ENCODE measurements at places on chromosomes 12 and 14.

DNA sequence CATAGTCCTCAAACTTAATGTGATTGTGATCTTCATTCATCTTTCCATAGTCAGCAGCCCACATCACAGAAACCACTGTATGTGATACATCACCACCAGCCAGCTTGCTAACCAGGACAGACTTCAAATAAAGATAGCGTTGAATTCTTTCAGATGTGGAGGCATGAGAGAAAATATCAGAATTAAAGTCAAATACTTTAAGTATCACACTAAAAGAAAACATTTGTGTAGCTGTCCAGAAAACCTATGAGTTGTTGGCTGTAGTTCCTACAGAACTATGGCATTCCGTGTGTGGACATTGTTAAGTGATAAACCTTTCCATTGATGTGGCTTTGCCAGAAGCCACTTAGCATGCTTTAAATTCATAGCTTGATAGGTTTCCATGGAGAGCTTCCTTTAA, 105.1 kb downstream of the LLPH start:
- DNase-seq: peak; percentile 59

DNA sequence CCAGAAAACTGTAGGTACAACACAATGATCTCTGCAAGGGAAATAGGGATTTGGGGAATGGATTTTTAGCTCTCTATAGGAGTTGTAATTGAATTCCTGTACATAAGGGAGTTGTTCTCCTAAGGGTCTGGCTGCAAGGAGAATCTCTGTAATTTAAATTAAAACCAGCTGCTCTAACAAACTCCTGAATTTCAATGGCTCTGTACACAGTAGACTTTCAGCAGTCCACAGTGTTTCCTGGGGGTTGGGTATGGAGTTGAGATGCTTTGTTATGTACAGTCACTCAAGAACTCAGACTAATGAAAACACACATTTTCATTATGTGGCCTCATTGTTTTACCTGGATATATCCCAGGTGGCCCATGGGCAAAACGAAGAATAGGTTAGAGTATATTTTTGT, 93.2 kb downstream of the NAV3 start:
- peak; percentile 87 for DNase-seq

DNA sequence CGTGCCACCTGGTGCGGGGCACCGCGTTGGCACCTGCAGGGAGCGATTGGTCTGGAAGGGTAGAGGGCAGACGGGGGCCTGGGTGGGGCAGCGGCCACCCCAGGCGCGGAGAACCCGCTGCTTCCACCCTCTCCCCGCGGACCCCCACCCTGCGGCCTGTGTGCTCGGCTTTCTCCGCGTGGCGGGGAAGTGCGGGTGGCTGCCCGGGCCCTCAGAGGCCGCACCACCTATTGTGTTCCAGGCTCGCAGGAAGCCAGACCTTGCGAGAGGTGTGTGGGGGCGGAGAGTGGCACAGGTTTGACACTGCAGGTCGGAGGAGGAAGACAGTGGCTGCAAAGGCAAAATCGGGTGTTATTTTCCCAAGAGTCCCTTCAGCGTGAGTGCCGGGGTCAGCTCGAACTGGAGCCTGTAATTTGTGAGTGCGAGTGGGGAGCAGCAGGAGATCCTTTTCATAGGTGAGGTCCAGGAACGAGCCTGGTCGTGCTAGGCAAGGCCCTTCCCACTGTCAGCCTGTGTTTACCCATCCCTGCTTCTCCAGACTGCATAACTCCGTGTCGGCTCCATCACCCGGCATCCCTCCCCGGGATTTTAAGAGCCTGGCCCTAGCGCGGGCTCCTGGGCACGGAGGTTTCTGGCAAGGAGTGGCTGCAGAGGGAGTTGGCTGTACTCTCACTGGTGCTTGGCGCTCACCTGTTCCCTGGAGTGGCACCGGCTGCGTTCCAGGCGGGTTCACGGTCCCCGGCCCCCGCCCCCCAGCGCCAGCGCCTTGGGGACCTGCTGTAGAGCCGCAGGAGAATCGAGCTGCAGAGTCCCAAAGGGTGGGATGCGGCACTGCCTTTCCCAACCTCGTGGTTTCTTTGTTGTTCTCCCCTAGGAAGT, 935 bp downstream of the TBC1D30 start:
- no peak for DNase-seq

DNA sequence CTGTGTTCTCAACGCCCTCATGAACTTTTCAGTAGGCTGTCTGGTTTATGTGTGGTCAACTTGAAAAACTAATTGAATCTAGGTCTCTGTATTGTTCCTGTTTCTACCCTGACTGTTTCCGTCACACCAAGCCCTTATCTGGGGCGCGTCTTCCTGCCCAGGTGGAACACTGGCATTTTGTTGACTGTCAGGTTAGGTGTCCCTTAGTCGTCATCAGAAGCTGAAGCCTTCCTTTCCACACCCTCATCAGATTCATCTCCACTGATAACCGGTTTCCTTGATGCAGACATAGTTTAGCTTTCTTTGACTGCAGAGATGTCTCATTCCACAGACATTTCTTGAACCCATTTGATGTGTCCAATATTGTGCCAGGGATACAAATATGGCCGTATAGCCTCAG, 96.5 kb downstream of the DUSP16 start:
- DNase-seq: no peak

DNA sequence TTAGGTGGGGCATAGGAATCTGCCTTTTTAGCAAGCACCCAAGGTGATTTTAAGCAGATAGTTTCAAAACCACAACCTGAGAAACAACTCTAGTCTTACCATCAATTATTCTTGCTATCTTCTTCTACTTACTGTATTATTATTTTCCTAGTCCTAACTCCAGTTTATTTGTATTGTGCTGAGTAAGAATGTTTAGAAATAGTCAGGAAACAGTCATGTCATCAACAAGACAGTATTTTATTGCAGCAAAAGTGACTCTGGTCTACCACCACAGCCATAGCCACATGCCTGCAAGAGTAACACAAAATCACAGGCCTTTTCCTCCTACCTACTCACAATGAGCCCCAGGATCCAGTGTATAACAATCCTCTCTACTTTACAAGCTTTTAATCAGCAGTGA, 46.3 kb upstream of the FLRT2 start:
- no peak for DNase-seq

GRCh38 chr14:53663709-53664108, 292.9 kb downstream of the BMP4 start:
- DNase-seq: peak; percentile 11

DNA sequence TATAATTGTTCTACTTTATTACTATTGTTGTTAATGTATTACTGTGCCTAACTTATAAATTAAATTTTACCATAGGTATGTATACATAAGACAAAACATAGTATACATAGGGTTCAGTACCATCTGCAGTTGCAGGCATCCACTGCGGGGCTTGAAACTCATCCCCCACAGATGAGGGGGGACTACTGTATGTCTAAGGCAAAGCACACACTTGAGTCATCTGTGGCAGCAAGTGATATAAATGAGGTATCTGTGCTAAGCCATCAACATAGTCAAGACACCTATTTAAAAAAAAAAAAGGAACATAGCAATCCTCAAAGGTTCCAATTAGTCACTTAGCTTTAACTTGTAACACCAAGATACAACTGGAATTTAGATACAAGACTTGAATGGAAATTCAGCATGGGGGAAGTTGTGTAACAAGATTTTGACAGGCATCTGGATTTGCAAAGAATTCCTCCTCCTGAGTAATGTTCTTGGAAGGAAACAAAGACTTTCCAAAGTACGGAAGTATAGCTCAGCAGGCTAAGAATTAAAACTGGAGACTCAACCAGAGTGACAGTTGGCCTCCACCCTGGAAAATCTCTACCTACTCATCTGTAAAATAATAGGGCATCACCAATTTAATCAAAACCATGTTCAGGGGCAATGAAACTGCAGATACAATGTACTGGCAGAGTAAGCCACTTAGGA, 14.9 kb downstream of the DCAF5 start:
- DNase-seq: peak; percentile 65

- no peak for DNase-seq
These were observed 60.8 kb downstream of the TMCC3 start for GRCh38 chr12:94589591-94590001.

DNA sequence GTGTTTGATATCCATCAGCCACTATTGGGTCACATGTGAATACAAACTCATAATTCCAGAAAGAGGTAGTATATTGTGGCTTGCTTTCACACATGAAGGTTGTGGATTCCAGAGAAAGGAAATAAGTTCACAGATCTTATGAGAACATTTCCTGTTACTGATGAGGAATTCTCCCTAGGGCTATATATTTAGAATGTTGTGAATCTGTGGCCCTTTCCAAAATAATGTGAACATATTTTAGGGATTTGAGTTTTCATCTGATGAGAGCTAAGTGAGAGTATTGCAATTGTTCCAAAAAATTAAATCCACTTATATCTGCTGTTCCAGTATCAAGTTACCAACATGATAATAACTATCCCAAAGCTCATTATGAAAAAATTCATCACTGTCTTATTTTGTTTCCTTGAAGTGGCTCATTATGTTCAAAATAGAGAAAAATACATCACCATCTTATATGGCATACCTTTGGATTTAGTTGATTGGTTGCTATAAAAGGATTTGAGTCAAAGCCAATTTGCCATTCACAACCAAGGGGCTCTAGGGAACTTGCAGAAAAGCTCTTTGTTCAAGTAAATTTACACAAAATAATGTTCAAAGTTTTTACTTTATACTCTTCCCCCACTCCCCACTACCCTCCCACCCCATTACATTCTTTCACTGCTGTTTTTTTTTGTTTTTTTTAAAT, 76.3 kb downstream of the MYRFL start:
- DNase-seq: peak; percentile 63

DNA sequence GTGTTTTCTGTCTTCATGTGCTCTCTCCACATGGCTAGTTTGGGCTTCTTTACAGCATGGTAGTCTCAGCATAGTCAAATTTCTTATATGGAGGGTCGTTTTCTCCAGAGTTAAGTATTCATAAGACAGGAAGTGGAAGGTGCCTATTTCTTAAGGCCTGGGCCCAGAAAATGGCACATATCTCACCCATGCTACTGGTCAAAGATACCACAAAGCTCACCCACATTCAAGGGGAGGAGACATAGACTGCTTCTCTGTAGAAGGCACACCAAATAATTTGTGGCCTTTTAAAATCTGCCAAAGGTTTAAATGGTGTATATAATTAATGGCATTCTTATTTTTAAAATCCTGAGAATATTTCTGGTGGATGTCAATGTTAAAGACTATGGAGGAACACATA, 44.8 kb downstream of the CCDC91 start:
- DNase-seq: no peak

DNA sequence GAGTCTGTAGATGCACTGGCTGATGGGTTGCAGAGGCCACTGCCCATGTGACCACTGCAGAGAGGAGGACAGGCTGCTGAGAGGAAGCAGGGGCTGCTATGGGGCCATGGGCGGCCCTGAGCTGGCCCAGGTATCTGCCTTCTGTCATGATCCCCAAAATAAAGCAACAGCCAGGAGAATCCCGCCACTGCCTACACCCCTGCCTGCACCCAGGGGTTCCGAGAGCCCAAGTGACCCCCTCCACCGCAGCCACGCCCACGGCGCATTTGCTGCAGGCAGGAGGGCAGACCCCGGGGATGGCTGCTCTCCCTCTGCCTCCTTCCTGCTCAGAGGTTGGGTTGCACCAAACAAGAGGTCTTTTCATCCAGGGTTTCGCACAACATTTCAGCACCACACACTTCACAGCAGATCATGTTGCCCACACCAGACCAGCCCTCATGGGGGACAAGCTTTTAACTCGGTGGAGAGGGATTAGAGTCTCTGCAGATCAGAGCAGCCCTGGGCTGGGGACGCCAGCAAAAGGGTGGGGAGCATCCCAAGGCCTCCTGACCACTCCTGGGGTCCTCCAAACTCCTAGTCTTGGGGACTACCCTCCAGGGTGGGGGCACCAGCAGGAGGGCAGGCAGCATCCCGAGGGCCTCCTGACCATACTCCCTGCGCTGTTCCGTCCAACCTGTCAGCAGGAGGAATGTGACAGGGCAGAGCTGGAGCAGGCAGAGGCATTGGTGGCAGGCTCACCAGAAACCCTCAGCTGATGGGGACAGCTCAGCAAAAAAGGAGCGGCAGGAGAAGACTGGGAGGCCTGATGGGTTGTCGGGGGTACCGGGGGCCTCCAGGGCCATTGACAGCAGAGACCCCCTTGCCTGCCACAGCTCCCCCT, 14.1 kb downstream of the CCDC85C start:
- no peak for DNase-seq
